Inflammatory macrophage treated with lipopolysaccharide for 1 hour (primary cell): ENCODE measurements at places on chromosomes 7 and 10.
A peak's percentile ranks its signal among the peaks of the same experiment; 100 is the strongest.

DNA sequence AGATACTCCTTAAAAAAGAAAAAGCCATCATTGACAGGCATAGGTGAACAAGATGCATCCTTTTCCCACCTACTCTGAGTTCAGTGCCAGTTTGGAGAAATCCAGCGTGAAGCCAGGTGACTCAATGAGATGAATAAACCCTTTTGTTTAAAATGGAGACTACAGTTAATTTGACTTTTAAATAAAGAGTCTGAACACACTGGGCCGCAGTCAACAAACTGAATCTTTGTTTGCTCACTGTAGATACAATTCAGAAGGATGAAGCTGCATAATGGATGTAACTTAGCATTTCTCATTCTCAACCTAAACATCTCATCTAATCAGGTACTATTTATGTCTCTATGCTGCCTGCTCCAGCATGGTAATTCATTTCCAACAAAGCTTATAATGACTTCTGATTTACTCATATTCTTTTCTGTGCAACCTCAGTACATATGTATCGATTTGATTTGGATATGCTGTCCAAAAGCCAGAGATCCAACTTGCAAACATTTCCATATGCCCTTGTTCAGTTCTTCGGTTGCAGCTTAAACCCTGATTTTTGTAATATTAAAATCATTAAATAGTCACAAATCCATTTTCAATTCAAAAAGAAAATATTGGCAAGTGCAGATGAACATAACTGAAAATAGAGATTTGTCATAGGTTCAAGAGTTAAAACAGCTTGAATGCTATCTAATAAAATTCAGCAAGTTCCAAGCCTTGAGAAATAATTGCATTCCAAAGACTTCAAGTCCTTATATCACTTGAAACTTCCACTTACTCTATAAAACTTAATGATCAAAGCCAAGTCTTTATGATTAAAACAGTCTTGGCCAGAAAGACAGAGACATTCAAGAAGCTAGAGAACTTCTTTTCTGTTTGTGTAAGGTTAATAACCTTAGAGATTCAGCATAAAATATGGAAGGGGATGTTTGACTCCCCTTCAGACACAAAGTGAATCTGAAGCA, 67.8 kb downstream of the CPVL start:
- DNase-seq: no peak

- no peak for DNase-seq
These were observed 105.2 kb downstream of the PRKCQ start for GRCh38 chr10:6474871-6475270.

DNA sequence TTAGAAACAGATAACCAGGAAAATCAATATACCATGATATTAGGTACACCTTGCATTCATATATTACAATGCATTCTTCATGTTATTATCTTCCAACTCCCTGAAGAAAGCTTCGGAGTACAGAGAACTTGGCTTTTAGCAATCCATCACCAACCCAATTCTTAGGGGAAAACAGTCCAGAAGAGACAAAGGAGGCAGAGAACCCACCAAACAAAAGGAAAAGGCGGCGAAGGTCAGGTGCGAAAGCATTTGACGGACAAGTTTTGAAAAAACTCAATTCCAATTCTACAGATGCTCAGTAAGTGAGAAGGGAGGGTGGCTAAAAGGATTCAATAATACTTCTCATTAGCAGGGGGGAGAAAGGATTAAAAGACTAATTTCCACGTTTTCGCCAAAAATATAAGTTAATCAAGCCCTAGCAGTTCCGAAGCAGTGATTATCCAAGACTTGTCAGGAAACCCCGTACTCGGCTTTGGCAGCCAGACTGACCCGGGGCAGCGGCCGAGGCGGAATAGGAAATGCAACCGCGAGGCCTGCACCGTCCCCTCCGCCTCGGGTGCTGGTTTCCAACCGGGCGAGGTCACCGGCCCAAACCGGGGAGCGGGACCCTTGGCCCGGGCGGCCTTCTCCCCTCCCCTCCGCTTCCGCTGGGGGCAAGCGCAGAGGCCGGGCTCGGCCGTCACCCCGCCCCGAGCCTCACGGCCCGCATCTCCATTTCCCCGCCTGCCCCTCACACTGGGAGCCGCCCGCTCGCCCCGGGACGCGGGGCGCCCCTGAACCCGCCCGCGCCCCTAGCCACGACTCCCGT, 747 bp downstream of the GDI2 start:
- DNase-seq: peak; percentile 31

- no peak for DNase-seq
These were observed 41.9 kb downstream of the DPCD start for GRCh38 chr10:101629837-101630632.

GRCh38 chr10:25522294-25522693, 347.5 kb downstream of the GPR158 start:
- no peak for DNase-seq

DNA sequence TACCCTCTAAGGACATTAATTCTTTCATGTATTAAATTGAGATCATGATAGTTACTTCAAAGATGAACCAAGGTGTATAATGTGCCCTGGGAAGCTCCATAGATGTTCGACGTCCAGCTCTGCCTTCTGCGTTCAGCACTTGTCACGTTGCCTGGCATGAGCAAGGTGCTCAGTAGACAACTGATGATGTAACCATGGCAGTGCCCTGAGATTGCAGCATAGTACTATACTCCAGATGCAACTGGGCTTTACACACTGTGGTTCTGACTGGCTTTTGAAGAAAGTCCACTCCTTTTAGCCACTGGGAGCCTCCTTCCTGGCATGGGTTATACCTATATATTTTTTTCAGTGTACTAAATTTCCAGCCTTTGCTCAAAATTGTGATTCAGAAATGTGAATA, 355.8 kb upstream of the SORCS1 start:
- no peak for DNase-seq

DNA sequence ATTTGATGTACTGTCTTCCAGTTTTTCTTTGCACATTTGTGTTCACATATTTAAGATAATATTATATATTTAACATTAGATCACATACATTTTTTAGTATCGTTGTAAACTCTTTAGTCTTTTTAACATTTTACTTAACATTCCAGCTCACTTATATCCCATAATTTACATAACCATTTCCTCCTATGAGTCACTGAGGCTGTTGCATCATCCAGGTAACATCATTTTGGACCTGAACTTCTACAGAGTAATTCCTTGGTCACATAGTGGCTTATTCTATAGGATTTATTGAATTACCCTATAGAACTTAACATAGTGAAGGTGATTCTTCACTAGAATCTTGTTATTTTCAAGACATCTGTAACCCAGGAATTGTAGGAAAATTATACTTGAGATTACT, 194.4 kb downstream of the POU6F2 start:
- no peak for DNase-seq

DNA sequence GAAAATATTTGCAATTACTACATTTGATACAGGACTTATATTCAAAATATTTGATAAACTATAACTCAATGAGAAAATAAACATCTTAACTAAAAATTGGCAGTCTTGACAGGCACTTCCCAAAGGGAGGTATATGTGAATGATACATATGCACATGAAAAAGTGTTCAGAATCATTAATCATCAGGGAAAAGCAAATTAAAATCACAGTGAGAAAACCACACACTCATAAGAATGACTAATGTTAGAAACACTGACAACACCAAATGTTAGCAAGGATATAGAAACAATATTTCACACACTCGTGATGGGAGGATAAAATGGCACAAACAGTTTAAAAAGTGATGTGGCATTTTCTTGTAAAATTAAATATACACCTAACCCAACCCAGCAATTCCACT, 4.1 kb upstream of the VPS26A start:
- DNase-seq: no peak

- DNase-seq: no peak
These were observed 638.2 kb upstream of the FZD8 start for GRCh38 chr10:36280321-36280741.

- no peak for DNase-seq
These were observed 4.0 kb upstream of the SH2B2 start for GRCh38 chr7:102282465-102283362.

DNA sequence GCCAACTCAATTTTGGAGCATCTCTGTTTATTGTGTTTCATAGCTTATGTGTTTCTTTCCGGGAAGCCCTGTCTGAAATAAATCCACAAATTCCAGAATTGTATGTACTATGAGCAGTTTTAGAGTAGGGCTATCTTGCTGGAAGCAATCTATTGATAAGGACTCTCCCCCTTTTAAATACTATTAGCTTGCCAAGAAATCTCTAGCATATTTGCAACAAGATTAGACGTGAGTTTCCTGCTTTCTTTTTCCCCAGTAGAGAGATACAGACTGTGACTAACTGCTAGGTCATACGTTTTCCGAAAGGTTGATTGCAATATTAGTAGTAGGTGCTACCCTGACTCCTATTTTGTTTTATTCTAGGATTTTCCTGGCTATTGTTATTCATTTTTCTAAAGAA, 277.0 kb downstream of the MALRD1 start:
- no peak for DNase-seq

GRCh38 chr10:110011681-110012080, 3.9 kb downstream of the ADD3 start:
- DNase-seq: no peak

- no peak for DNase-seq
These were observed 154.7 kb downstream of the PON1 start for GRCh38 chr7:95169678-95170077.

DNA sequence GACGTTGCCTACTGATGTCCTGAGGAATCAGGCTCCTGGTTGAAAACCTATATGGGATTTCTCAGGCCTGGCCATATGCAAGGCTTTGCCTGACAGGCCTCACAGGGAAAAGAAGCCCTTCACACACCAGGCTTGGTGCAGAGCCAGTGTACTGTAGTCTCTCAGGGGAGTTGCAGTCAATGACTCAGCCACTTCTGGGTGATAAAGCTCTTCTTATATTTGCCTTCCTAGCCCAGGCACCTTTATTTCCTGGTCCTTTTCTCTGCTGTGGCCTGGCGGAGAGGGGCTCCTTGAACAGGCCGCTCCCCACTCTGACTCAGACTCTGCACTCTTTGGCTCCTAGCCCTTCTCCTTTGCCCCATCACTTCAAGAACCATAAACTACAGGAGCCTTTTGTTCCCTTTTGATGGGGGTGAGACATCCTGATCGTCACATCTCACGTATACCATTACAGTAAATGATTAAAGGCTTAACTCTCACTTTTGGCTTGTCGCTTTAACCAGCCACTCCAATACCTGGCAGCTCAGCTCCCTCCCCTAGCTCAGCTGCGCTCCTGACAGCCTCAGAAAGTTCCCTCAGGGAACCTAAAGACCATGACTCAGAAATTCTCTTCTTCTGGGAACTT, 33.5 kb downstream of the DPY19L1 start:
- DNase-seq: no peak

- DNase-seq: no peak
These were observed 203.8 kb downstream of the CCDC3 start for GRCh38 chr10:12797471-12798262.

GRCh38 chr7:149681274-149681673, 92.1 kb downstream of the ZNF467 start:
- DNase-seq: no peak
